Motor neuron (in vitro differentiated cells): ENCODE measurements at places on chromosomes 1 and 21. TPM values are rescaled to one million over a fixed set of nuclear protein-coding genes. Genes with fewer than 3 reads are reported as not detected.

Gene CCDC181
- total RNA-seq, result 36.5 and 37.4 TPM in 2 replicates

Gene CLDN17
- total RNA-seq, result 0.14 TPM in 1 of 2 replicates, not detected in the other

Gene UAP1
- 63.4 and 64.4 TPM in 2 replicates for total RNA-seq

Gene DRAXIN
- total RNA-seq, result 0.62 TPM in 1 of 2 replicates, not detected in the other

Gene AXDND1
- 0.27 and 2.8 TPM in 2 replicates for total RNA-seq
